ENCODE measurements at places on chromosomes 5 and 9.

- peak; percentile 12 for DNase-seq
Observed at GRCh38 chr5:76403766-76404222, 709 bp downstream of the IQGAP2 start.

DNA sequence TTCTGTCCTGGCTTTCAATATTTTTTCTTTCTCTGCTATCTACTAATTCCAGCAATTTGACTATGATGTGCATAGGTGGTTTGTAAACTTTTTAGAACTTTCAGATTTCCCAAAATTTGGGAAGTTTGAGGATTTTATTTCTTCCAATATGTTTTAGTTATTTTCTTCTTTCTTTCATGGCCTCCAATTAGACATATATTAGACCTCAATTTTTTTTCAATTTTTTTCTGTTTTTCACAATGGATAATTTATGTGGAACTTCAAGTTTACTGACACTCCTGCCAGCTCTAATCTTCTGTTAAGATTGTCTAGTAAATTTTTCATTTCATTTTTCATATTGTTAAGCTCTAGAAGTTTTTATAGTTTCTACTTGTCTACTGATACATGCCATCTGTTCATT, 163.3 kb downstream of the SAXO1 start:
- DNase-seq = no peak

GRCh38 chr5:35803191-35803651, 53.5 kb upstream of the IL7R start:
- peak; percentile 89 for DNase-seq

- DNase-seq = no peak
Observed at GRCh38 chr9:131671133-131671520, 68.7 kb downstream of the RAPGEF1 start.

- DNase-seq = no peak
Observed at GRCh38 chr9:1267581-1267980, 217.4 kb downstream of the DMRT2 start.

- DNase-seq = no peak
Observed at GRCh38 chr5:68862560-68862959, 231.3 kb upstream of the SLC30A5 start.

DNA sequence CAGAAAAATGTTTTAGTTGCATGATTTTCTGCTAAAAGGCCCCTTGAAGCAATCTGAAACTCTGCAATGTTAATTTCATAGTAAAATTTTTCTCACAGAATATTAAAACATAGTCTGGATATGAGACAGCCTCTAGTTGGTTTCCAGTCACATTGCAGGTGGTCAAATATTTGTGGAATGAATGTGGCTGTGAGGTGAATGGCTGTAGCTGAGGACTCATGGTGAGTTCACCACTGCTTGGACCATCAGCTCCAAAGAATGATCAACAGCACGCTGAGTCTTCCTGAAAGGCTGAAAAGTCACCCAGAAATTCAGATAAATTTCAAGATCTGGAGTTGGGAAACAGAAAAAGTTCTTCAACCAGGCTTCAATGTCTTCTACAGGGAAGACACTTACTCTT, 79.8 kb downstream of the MAT2B start:
- DNase-seq = no peak

DNA sequence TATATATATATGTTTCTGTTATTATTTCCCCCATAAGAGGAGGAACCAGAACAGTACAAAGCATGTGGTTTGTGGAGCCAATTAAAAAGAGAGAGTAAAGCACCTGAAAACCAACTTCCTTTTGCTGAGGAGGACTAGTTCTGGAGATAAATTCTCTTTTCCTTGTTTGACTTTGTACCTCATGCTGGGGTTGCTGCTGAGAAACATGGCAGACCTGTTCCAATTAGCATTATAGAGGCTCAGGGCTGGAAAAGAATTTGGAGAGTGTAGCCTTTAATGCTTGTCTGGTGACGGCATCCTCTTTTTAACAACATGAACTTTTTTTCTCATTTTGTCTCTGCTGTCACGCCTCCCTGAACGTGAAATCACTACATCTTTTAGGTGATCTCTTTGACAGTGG, 32.8 kb upstream of the NMUR2 start:
- no peak for DNase-seq

GRCh38 chr5:6407558-6408259, 29.4 kb upstream of the MED10 start:
- no peak for DNase-seq

DNA sequence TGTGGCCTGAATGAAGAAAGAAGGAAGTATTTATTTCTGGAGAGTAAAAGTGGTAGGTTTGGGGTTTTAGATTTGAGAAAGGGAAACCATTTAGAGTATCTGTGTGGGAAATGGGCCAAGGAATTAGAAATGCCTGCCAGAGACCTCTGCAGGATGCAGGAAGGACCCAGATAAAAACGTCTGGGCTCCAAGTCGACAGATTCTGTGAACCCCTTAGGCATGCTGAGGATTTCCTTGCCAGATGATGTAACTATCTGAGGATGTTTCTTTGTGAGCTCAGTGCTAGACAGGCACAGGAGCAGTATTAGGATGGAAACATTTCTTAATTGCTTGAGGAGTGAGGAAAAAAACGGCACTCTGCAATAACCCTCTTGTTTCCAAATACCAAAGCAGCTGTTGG, 251.8 kb upstream of the DMRT1 start:
- DNase-seq = no peak

DNA sequence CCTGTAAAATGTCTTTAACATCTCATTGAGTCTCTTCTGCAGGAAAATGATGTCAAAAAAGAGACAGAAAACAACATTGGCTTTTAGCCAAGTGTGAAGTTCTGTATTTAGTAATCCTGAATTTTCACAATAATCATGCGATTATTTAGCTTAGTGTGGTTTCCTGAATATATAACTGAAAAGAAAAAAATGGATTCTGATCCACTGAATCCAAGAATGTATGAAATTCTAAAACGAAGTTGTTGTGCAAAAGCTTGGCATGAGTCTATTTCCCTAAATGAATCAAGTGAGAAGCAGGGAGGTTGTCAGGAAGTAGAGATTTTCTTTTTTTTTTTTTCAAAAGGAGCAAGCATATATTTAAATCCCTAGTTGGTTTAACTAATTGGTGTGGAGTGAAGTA, 145.9 kb upstream of the CDH6 start:
- DNase-seq = no peak
